Activated CD4-positive, alpha-beta T cell treated with anti-CD3 and anti-CD28 coated beads, Interleukin-2, amount 10 ng/mL, durations not matched to agents 7 days and 5 days (primary cell): ENCODE measurements at places on chromosomes 1 and 21.

- H3K4me3 ChIP-seq = no peak overlapping the region
- H3K36me3 ChIP-seq = no peaks in the 10 kb centered on the region
- H3K4me1 ChIP-seq = no peaks in the 10 kb centered on the region
- H3K27ac ChIP-seq = no peak overlapping the region
- no peaks in the 10 kb centered on the region for H3K27me3 ChIP-seq
- no peak for DNase-seq
Observed at GRCh38 chr1:225737161-225737560, 40.5 kb upstream of the SRP9 start.

- no peak overlapping the region for H3K4me3 ChIP-seq
- H3K27me3 ChIP-seq = peaks cover 51% of the 10 kb centered on the region
- peaks cover 17% of the 10 kb centered on the region for H3K4me1 ChIP-seq
- no peak for DNase-seq
- no peaks in the 10 kb centered on the region for H3K36me3 ChIP-seq
Observed at GRCh38 chr1:9207715-9208114, 26.9 kb upstream of the H6PD start.

- H3K27ac ChIP-seq = no peak overlapping the region
- no peak overlapping the region for H3K4me3 ChIP-seq
- H3K36me3 ChIP-seq = no peaks in the 10 kb centered on the region
- peaks cover 4% of the 10 kb centered on the region for H3K4me1 ChIP-seq
- H3K27me3 ChIP-seq = no peaks in the 10 kb centered on the region
Observed at GRCh38 chr1:209485167-209485566, 98.3 kb upstream of the CAMK1G start.

- peaks cover 14% of the 10 kb centered on the region for H3K4me1 ChIP-seq
- no peaks in the 10 kb centered on the region for H3K27me3 ChIP-seq
- no peak for DNase-seq
- no peak overlapping the region for H3K27ac ChIP-seq
- no peak overlapping the region for H3K4me3 ChIP-seq
Observed at GRCh38 chr1:3599286-3599811, 12.0 kb downstream of the MEGF6 start.

GRCh38 chr1:97385536-97386277 is 535.1 kb downstream of the DPYD start:
- no peak overlapping the region for H3K4me3 ChIP-seq
- no peak for DNase-seq
- no peak overlapping the region for H3K27ac ChIP-seq
- no peaks in the 10 kb centered on the region for H3K27me3 ChIP-seq
- H3K4me1 ChIP-seq = no peaks in the 10 kb centered on the region
